ENCODE measurements at places on chromosomes 13 and 19.

- no peak for DNase-seq
Measured at GRCh38 chr19:47518139-47518538, 3.3 kb upstream of the NAPA start.

- DNase-seq: no peak
Measured at GRCh38 chr19:15166700-15167099, 34.1 kb downstream of the NOTCH3 start.

DNA sequence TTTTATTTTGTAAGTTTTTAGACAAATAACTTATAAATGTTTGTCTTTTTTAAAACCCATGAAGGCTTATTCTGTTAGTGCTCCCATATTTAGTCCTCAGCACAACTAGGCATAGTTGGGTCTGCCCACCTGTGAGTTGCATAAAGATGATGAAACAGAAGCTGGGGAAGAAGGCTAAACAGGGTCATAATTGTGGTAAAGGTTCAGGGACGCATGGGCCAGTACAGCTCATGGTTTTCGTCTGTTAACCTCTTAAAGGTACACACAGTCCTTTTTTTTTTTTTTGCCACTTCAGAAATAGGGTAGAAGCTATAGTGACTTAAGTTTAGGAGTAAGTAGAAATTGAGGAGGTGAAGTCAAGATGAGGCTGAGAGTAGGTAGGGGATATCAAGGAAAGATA lies 58.3 kb downstream of the TM9SF2 start:
- no peak for DNase-seq

DNA sequence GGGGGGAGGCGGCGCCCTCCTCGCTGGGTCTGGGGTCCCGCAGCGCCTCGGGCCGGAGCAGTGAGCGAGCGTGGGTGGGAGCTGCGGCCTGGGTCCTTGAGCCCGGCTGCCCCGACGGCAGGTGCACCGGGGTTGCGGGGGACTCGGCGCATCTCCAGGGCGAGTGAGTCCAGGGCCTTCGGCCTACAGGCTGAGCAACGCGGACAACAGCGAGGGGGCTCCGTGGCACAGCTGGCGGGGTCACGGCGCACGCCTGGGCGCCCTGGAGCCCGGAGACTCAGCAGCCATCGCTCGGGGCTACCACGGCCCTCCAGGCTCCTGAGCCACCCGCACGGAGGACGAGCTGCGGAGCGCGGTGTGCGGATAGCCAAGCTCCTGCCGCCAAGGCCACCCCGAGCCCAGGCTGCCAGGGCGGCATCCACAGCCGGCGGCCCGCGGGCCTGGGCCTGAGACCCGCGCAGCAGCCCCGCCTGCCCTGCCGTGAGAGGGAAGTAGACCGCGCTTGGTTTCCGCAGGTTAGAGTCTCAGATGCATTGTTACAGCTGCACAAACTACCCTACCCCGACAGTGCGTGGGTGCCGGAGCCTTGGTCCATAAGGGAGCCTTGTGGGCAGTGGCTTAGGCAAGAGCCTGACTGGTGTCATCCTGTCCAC lies 253.9 kb upstream of the SGCG start:
- DNase-seq: no peak

GRCh38 chr19:47697863-47698609 lies 15.2 kb upstream of the EHD2 start:
- no peak for DNase-seq

DNA sequence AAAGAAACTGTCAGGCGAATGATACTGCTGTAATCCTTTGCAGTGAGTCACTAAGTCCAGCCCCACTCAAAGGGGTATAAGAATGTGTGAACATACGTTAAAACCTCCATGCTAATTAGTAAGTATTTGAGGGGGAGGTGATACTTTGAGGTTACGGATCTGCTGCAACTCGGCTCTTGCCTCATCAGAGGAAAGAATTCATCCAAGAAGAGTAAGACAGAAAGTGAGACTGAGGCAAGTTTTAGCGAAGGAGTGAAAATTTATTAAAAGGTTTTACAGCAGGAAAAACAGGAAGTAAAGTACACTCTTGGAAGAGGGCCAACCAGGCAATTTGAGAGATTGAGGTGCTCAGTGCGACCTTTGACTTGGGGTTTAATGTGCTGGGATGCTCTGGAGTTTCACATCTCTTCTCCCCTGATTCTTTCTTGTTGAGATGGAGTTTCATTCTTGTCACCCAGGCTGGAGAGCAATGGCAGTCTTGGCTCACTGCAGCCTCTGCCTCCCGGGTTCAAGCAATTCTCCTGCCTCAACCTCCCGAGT lies 9.8 kb downstream of the CLEC4M start:
- no peak for DNase-seq

DNA sequence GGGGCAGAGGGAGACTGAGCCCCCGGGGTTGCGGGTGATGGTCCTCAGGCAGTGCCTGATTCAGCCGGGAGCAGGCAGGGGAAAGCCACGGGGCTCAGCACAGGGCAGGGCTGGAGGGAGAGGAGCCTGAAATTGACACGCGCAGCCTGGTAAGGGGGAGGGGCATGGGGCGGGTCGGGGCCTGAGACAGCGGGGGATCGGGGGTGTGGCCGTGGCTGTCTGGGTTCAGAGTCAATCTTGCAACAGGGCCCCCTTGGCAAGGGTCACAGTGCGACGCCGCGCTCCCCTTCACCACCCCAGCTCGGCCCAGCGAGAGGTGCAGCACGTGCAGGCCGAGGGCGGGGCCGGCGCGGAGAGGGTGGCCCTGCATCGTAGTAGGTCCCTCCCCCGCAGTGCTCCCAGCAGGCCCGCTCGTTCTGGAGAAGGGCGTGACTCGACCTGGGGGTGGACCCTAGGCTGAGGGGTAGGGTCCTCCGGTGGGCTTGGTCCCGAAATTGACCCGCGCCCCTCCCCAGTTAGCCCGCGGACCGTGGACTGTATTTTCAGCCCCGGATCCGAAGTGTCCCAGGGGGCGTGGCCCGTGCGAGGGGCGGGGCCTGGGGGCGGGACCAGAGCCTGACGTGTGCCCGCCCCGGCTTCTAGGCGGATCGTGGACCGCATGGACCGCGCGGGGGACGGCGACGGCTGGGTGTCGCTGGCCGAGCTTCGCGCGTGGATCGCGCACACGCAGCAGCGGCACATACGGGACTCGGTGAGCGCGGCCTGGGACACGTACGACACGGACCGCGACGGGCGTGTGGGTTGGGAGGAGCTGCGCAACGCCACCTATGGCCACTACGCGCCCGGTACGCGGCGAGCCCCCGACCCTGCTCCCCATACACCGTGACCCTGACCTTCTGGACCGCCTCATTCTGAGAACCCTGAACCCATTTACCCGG lies 6.0 kb downstream of the RCN3 start:
- DNase-seq: no peak

- no peak for DNase-seq
Measured at GRCh38 chr13:98513837-98514236, 63.1 kb downstream of the STK24 start.

GRCh38 chr13:103157016-103157415 lies 90.8 kb upstream of the SLC10A2 start:
- no peak for DNase-seq

DNA sequence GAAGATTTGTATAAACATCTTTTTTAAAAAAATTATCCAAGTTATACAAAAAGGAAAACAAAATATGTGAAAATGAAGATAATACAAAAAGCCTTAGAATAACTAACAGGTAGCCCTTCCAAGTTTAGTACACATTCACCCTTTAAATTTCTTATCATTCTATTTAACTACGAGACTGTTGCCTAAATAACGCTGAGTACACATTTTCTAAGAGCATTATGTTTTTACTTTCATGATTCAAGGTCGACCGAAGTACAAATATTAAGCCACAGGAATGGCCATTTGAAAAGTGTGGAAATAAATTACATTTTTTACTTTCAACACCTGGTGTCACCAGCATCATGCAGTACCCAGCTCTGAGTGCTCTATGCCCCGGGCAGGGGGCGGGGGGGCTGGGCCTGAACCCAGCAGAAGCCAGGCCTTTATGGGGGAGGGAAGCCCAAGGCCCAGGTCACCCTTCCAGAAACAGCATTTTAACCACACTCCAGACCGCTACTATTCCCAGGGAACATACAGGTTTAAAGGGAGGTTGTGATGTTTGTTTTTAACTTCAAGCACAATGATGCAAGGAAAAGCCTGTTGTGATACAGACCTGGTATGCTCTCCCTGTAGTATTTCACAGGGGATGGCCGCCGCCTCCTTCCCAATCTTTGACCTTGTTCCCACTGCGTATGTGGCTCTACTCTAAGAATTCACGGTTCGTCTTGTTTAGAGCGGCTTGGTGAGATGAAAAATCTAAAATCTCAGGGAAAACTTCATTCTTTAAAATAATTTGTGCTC lies 24.0 kb downstream of the GGACT start:
- no peak for DNase-seq

DNA sequence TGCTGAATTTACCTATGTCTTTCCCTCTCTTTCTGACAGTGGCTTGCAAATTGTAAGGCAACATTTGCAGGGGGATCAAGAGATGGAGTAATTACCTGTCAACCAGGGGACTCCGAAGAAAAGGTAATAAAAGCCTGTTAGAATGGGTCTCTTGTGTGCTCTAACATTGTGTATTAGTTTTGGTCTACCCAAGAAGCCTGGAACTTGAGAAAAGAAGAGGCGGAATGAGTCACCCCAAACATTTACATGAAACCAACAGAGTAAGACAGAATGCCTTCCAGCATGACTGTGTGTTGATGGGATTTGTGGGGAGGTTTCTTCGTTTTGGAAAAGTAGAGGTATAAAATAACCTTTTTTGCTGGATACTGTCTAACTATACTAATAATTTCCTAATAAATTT lies 36.7 kb downstream of the ZAR1L start:
- no peak for DNase-seq

- no peak for DNase-seq
Measured at GRCh38 chr19:32166238-32166637, 179.2 kb upstream of the ZNF507 start.

DNA sequence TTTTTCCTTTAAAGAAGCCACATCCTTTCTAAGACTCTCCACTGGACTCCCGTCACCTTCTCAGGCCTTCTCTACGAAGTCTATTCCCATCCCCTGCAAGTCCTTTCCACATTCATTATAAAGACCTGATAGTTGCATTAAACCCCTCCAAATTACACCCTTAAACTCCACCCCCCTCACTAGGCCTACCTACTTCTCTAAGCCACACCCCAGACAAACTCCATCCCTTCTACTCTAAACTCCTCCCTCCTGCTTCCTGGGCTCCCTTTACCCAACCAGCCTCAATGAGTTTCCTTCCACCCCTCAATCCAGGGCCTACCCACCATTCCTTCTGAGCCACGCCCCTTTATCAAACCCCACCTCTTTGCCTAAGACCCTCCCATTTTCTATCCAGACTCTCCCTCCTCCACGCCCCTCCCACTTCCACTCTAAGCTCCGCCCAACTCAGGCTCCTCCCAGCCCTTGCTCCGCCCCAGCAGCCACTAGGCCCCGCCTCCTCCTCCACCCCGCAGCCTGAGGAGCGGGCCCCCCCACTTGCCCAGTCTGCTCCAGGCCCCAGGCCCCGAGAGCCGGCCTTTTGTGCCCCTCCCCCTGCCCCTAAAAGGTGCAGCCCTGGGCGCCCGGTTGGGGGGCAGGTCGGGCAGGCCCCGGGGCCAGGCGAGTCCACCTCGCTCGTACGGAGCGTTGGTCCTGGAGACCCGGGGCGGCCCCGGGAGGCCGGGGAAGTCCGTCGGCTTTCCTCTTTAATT lies 424 bp downstream of the FIZ1 start:
- DNase-seq: no peak

GRCh38 chr19:37303591-37304171 lies 67.2 kb upstream of the ZNF527 start:
- no peak for DNase-seq

- no peak for DNase-seq
Measured at GRCh38 chr13:96650301-96650886, 343.9 kb downstream of the OXGR1 start.

DNA sequence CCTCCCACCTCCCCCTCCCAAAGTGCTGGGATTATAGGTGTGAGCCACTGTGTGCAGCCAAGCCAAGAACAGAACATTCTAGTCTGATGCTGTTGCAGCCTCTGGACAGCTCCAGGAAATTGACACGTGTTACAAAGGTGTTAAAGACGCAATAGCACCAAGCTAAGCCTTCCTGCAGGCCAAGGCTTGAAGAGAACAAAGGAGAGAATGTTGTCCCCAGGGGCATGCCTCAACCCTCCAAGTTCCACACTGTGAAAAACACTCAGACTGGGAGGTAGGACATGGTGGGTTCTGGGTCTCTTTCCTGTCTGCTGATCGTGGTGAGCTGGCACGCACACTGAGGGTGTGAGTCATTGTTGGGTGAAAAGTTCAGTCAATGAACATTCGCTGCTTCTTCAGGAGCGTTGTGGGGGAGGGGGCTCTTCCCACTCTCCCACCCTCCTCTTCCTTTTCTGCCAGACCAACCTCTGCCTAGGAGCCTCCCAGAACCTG lies 5.3 kb upstream of the PTPRS start:
- DNase-seq: no peak

DNA sequence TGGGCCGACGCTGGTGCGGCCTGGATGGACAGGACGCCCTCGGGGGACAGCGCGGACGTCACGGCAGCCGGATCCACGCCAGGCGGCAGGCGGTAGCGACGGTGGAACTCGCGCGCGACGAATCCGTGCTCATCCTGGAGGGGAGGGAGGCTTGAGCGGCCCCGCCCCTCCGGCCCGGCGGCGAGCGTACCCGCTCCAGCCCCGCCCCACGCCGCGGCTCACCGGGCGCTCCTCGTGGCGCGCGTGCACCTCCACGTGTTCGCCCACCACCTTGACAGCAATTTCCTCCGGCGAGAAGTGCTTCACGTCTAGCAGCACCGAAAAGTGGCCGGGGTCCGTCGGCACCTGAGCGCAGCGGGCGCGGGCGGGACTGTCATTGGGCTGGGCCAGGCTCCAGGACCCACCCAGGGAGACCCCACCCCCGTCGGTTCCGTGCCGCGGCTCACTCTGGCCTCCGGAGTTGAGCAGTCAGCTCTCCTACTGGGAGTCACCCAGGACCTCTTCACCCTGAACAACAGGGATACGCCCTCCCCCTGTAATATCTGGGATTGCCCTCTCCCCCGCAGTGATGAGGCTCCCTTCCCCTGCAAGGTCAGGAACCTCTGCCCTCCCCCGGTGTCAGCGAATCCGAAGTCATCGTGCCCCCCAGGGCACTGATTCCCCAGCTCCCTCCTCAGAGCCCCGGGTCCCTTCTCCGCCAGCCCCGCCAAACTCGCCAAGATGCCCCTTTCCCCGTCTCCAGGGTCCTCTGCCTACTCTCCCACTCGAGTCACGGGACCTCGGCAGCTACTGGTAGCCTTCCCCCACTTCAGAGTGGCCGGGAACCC lies 1.1 kb downstream of the HSPB6 start:
- no peak for DNase-seq

- DNase-seq: no peak
Measured at GRCh38 chr13:33204130-33204927, 81.2 kb downstream of the STARD13 start.

- no peak for DNase-seq
Measured at GRCh38 chr19:7326105-7326877, 22.4 kb upstream of the ARHGEF18 start.

- DNase-seq: no peak
Measured at GRCh38 chr13:71874458-71874857, 7.5 kb upstream of the DACH1 start.

GRCh38 chr19:32097011-32097410 lies 248.4 kb upstream of the ZNF507 start:
- DNase-seq: no peak

Data from left renal pelvis (tissue), 4 donors.